ENCODE measurements at places on chromosomes 2 and 18.

DNA sequence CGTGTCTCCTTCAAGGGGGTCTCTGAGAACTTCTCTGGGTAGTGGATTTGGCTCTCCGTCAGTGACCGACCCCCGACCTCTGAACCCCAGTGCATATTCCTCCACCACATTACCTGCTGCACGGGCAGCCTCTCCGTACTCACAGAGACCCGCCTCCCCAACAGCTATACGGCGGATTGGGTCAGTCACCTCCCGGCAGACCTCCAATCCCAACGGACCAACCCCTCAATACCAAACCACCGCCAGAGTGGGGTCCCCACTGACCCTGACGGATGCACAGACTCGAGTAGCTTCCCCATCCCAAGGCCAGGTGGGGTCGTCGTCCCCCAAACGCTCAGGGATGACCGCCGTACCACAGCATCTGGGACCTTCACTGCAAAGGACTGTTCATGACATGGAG lies 168.2 kb downstream of the PKP4 start:
- no peak for DNase-seq

DNA sequence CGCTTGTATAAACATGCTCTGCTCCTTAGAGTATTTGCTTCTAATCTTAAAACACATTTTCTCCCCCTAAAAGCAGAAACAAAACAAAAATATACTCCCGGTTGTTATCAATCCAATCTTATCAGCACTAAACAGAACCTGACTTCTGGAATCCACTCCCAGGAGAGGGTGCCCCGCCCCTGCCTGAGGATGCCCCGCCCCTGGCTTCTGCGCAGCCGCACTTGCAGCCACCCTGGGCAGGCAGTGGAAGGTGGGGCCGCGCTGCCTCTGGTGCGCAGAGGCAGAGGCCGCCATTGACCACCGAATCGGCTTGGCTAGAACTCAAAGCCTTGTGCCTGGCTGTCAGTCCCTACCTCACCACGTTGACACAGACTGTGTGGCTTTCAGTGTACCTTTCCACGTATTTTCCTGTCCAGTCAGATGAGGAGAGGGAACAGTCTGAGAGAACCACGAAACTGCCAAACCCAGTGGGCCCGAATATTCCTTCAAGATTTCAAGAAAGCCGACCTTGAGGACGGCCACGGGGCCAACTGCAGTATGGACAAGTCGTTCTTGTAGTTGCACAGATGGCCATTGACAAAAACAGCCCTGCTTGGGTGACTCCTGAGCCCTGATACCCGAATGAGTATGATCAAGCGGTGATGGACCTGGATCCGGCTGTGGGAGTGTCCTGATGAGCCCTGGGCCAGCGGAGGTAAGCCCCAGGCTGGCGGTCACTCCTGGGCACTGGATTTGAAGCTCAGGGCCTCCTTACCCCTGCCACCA lies 46.2 kb upstream of the ARHGAP28 start:
- DNase-seq: no peak

DNA sequence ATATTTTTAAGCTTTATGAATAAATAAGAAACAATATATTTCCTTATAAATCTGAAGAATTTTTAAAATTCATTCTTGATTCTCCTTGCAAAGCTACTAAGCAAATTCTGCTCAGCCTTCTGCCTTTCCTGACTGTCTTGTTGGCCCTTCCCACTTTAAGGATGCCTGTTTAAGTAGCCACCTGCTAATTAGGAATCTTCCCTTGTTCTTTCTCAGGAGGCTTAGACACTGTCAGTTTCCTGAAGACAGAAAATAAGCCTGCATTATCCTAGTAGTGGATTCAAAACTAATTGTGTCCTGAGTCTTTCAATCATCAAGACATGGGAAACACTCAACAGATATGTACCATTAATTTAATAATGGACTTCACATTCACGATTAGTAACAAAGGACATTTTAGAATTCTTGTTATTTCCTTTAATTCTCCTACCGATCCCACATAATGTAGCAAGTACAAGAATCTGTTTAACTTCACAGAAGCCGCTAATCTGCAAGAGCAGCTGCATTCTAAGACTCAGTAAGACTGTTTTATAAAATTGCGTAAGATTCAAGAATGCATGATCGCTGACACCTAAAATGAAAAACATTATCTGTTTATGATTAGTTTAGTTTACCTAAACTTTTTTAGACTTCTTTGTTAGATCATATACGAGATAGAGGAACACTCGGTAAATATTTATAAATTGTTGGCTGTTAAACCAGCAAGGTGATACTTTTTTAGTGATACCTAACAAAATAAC lies 445.4 kb upstream of the DSEL start:
- DNase-seq: peak; percentile 25

DNA sequence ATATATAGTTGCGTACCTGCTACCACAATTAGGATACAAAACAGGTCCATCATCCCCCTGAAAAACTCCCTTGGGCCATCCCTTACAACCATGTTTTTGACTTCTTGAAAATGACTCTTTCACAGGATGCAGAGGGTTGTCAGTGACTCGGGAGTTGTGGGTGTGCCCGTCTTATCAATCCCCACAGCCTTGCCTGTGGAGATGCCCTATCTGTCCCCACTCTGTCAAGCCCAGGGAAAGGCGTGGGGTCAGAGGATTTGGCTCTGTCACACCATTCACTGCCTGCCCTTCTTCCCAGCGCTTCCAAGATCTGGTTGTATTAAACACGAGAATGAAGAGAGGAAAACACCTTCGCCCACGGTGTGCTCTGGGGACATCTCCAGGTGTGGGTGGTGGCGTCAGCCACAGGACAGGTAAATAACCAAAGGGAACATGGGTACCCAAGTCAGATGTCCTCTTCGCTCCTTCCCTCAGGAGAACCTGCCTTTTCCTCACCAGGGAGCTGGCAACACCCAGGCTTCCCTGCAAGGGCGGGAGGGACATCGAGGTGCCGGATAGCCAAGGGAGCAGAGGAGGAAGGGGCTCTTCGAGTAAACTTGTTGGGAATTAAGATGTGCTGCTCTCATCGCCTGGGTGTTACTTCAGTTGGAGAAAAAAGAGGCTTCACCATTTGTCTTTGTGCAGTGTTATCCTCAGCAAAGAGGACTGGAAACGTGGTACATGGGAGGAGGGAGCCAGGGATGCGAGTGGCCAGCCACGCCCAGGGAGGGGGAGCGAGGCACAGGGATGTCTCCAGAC lies 100.3 kb downstream of the B3GNT2 start:
- DNase-seq: no peak

- DNase-seq: peak; percentile 51
Observed at GRCh38 chr2:160934263-160934662, 226.0 kb upstream of the TANK start.

DNA sequence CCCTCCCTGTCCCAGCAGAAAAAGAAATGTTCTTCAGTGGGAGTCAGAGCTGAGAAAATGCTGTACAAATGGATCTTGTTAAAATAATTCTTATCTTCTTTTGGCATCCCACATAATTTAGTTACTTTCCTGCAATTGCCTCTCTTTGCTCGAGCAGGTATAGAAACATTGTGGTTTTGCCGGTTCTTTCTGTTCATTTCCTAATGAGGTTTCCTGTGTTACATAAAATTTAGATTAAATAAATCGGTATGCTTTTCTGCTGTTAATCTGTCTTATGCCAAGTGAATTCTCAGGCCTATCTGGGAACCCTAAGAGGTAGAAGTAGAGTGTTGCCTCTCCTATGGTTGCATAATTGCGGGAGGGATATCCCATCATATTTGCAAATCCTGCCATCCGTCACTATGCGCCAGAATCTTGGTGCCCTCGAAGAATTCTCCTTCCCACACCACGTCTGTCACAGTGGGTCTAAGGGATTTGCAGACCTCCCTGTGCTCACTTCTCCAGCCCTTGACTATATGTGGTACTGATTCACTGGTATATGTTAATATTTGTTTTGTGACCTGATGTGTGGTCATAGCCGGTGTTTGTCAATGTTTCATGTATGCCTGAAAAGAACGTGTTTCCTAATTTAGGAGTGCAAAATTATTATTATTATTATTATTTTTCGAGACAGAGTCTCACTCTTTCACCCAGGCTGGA lies 12.2 kb upstream of the HDAC4 start:
- DNase-seq: no peak

DNA sequence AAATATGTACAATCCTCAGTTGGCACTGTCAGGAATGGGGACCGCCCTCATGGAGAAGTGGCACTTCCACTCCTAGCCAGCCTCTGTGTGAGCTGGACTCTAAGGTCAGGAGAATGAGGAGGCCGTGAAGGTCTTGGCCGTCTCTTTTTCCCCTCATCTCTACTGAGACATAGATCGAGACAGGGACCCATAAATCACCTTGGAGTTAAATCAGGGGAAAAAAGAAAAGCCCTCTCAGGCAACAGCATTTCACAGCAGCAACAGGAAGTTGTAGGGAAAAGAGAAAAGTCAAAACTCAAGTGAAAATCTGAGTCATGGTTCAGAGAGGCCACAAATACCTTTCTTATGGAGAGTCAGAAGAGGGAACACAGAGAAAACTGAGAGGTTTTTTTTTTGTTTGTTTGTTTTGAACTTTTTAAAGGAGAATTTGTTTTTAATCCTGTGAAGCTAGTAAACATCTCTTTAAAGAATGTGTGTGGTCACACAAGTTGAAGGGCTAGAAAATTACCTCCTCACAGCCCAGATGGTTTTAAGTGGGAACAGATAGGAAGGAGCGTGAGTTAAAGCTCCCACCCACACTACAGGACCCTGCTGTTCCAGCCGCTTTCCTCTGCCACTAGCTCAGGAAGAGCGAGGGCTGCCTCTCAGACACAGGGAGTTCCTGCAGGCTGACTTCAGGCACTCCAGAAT lies 30.6 kb upstream of the CYP1B1 start:
- peak; percentile 82 for DNase-seq

- no peak for DNase-seq
Observed at GRCh38 chr2:42796427-42797248, 4.3 kb upstream of the HAAO start.

- no peak for DNase-seq
Observed at GRCh38 chr2:85188852-85189251, 55.7 kb downstream of the TCF7L1 start.

- DNase-seq: peak; percentile 44
Observed at GRCh38 chr18:42274488-42275137, 319.6 kb downstream of the PIK3C3 start.

DNA sequence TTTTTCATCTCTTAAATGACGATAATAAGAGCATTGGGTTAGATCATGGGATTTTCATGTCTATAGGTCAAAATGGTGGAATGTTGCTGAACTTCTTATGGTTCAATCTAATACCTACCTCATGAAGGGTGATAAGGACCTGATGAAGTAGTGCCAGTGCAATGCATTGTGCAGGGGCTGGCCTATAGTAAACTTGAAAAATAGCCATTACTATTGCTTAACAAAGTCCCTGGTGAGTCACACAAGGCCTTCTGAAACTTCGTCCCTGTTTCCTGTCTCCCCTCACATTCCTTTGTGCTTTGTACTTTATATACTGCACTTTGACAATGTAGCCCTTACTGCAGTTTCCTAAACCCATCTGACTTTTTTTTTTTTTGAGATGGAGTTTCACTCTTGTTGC lies 515.9 kb downstream of the SLC4A3 start:
- DNase-seq: peak; percentile 83

- DNase-seq: no peak
Observed at GRCh38 chr2:32780961-32781360, 153.1 kb downstream of the TTC27 start.

DNA sequence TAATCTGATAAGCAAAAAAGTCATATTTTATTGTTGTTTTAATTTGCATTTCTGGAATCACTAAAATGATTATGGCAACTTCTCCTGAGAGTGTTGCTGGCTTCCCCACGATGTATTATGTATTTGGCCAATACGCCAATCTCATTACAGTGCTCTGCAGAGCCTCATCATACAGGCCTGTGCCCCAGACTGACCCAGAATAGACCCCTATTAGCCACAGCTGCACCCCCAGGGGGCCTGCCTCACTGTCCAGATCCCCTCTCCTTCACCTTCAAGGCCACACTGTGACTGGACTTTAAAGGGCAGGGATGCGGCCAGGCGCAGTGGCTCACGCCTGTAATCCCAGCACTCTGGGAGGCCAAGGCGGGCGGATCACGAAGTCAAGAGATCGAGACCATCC lies 17.4 kb upstream of the COX7A2L start:
- DNase-seq: no peak

DNA sequence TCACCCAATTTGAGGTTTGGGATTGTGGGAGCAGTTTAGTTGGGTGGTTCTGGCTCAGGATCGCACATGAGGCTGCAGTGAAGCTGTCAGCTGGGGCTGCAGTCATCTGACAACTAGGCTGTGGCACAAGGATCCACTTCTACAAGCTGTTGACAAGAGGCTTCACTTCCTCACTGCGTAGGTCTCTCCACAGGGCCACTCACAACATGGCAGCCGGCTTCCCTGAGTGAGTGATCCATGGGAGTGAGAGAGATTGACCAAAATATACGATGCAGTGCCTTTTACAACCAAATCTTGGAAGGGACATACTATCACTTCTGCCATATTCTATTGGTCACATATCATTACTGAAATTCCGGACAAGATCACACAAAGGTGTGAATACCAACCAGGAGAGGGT lies 187.5 kb downstream of the DLGAP1 start:
- DNase-seq: no peak

DNA sequence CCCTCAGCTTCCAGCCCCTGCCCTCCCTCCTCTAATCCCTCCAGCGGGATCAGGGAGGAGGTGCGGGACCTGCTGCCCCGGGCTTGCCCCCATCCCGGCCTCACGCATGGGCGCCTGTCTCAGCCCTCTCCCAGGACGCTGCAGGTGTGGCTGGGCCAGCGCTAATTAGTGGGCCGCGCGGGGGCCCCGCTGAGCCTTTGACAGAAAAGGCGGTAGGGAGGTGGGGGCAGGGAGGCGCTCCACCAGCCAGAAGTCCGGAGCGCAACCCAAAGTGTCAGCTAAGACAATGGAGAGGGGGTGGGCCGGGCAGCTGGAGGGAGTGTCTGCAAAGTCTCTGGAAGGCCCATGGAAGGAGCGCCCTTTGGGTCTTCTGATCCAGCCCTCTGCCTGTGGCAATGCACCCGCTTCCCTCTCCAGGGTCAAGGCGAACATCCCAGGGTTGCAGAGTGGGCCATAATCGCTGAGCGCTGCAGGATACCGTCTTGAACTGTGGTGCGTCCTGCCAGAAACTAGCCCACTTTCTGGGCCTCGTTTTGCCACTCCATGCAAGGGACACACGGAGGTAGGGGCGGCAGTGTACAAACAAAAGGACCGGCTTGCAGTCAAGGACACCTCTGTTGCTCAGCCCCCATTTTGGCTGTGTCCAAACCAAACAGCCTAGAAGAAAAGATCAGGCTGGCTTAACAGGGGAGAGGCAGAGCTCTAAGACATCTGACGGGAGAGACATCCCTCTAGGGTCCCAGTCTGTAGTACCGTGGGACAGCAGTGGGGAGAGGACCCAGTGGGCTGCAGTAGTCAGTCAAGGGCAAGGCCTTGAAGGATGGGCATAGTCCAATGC lies 3.5 kb downstream of the ATP6V1B1 start:
- DNase-seq: no peak

DNA sequence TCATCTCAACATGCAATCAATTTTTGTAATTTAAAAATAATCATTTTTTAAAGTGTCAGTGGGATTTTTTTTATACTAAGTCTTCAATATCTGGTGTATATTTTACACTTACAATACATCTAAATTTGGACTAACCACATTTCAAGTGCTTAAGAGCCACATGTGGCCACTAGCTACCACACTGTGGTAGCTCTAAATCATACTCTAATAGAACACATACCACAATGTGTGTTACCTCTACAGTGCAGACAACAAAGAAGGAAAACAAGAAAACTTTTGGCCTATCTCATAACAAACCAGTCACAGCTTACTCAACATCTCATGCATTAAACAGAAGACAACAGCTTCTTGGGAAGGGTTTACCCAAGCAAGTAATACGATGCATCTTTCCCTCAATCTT lies 24.5 kb downstream of the PIAS2 start:
- DNase-seq: peak; percentile 9

GRCh38 chr18:37222354-37222998 lies 343.1 kb downstream of the CELF4 start:
- DNase-seq: no peak
